Tibial nerve (tissue), 4 donors: ENCODE measurements at places on chromosomes 3 and 15. TPM values are rescaled to one million over a fixed set of nuclear protein-coding genes. Genes with fewer than 3 reads are reported as not detected.

Gene ITIH1
- not detected for total RNA-seq

DNA sequence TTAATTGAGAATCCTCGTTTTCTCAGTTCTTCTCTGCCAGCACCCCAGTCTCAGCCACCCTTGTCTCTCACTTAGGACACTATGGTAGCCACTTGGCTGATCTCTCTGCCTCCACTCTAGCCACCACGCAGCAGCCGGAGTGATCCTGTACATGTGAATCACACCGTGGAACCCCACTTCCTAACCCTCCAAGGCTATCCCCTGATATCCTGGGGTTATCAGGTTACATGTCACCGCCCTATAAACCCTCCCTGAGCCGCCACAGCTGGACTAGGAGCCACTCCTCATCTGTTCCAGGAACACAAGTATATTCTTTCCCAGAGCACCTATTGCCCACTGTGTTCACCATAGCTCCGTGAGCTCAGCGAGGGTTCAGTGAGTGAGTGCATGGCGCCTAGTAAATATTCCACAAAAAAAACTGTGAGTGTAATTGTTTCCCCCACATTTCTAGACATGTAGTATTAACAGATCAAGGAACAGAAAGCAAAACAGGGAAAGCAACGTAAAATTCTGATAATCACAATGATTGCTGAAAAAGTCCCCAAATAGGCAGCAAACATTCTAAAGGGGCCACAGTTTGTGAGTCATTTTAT, 661 bp upstream of the PARP14 start:
- peak; percentile 24 for DNase-seq

DNA sequence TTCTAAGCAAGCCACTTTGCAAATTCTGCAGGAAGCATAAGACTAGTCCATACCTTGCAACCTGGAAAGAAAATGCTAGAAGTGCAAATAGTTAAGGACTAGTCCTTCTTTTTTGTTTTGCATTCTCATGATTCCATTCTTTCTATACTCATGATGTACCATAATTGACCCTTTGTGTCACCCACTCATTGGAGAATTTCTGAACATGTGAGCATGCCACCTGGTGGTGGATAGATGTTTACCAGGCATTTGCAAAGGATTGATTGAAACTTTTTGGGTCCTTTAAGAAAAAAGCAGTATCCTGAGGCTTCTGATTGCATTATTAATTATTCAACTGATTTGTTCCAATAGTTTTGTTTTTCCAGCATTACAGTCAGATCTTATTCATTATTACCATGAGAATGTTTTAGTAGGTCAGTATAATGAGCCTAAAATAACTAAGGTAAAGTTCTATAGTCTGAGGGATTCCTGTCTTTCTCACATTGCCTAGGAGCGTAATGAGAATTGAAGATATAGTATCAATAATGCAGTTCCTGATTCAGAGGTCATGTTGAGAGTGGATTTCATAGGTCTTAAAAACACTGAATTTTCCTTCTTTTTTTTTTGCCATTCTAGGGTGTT, 20.2 kb upstream of the DIPK2A start:
- DNase-seq: no peak

- no peak for DNase-seq
Measured at GRCh38 chr3:141556034-141556433, 69.2 kb downstream of the RASA2 start.

GRCh38 chr3:184388164-184388935, 8.5 kb downstream of the CHRD start:
- DNase-seq: no peak

DNA sequence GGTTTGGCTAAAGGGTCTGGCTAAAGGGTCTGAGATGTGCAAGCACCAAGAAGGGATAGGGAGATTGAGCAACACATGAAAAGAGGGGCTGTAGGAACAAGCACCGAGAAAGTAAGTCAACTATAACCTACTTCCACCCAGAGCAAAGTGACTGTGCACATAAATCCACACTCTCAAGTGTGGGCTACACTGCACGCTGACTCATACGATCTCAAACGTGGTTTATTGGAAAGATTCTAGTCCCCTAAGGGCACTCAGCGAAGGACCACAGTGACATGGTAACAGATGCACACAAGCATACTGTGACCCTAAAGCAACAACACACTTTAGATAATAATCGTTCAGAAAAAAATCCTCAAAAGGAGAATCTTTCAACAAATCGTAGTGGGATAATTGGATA, 48.0 kb downstream of the EHHADH start:
- DNase-seq: no peak

DNA sequence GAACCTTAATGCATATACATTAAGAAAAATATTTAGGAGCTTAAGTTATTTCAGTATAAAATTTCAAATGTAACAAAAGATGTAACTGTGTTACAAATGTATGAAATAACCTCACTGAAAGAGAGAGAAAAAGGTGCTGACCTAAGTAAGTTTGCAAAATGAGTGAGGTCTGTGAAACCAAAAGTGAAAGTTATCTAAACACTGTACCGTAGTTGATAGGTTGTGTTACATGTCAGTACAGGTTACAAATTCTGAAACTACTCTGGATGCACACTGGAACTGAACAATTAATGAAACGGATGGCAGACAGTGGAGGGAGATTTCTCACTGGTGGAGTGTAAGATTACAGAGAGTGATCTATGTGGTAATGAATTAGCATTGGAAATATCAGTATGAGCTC, 420.7 kb downstream of the ZNF385D start:
- DNase-seq: no peak

Gene C2CD4B
- 3.5 TPM for total RNA-seq
